ENCODE measurements at places on chromosomes 16 and 17.

DNA sequence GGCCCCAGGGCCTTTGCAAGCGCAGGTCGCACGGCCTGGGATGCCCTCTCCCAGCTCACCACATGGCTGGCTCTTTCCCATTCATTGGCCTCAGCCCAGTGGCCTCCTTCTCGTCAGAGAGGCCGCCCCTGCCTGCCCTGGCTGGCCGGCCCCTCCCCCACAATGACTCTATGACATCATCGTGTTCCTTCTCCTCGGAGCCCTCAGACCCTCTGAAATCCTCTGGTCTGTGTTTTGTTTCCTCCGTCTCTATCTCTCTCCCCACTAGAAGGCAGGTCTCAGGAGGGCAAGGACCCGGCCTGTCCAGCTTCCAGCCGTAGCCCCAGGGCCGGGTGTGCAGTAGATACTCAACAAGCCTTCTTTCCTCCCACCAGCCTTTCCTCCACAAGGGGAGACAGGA is 164.8 kb upstream of the FOXF1 start:
- DNase-seq: no peak

GRCh38 chr17:58436805-58437239 is 19.5 kb upstream of the RNF43 start:
- no peak for DNase-seq

DNA sequence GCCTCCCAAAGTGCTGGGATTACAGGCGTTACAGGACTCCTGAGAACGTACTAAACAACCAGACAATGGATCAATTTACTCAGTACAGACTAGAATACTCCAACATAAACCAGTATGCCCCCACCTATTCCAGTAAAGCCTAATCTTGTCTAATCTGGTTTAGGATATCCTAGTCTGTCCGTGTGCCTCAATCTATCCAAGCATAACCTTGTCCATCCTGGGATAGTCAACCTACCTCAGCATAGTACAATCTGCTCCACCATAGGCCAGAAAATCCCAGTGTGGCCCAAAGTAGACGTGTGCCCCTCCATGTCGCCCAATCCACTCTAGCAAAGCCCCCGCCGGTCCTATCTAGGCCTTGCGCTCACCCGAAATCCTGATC is 625 bp downstream of the DVL2 start:
- no peak for DNase-seq

GRCh38 chr17:74738051-74738996 is 1.3 kb downstream of the RAB37 start:
- no peak for DNase-seq

- no peak for DNase-seq
These were observed 27.8 kb downstream of the SLC6A4 start for GRCh38 chr17:30207655-30208054.

DNA sequence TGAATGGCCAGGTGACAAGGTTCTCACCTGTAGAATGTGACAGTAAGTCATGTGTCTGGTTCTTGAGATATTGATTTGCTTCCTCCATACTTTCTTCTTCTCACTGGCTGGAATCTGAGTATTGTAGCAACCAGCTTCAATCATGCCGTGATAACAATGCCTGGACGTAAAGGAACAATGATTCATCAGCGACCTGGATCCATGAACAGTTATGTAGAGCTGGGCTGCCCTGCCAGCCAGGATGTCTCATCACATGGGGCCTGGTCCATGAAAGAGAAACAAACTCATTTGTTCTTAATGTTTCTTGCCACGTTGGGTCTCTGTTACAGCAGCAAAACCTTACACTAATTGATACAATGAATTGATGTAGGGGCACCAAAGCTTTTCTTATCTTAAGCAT is 627.2 kb downstream of the TOX3 start:
- DNase-seq: no peak

- no peak for DNase-seq
These were observed 12.7 kb downstream of the TBX2 start for GRCh38 chr17:61412143-61412859.

Measured in NCI-H2029 treated with DMSO at 0.1 percent for 48 hours (cell line).